ENCODE measurements at places on chromosomes 13 and 19.

- peak; percentile 78 for DNase-seq
Measured at GRCh38 chr19:34172661-34173192, 423 bp downstream of the LSM14A start.

GRCh38 chr13:94595001-94595949 lies 677 bp downstream of the TGDS start:
- no peak for DNase-seq

DNA sequence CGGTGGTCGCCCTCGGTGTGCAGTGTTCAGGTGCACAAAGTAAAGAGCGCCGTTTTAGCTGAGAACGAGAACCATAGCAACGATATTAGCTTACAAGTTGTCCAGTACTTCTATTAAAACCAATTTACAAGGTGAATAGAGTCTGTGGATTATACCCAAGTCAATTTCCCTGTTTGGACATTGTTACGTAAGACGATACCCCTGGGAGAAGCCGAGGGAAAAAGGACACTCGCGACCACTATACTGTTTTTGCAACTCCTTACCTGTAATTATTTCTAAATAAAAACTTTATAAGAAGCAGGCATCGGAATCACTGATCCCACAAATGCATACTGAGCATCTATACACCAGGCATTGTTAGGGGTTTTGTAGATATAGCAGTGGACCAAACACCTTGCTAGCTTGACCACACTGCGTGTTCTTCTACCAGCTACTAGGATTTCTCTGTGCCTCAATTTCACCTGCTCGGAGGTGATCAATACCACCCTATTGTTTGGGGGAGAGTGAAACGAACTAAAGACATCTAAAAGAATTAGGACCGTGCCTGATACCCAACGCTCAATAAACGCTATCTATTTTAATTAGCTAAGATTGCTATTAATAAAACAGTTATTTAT lies 488 bp upstream of the EEF2 start:
- DNase-seq, result no peak

DNA sequence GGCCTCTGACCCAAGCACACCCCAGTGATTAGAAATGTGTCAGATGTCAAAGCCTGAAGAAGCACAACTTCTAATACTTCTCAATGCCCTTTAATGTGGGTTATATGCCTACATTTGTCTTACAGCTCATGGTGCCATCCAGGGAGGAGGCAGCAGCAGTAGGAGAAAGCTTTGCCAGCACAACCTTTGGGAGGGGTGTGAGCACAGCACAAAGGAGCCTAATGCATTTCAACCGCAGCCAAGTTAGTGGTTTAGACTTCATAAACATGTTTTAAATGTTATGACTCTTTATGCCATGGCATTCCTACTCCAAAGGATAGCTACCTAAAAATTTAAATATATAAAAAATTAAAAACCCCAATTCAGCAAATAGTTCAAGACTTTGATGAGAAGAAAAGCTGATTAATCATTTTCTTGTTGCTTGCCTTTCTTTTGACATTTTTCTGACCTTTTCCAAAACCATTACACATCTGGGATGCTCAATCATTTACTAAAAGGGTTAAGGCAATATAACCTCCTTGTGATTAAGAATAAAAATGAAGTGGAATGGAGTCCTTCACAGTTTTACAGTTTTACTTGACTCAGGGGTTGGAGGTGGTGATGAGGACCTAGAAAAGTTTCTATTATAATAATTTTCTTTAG lies 142.7 kb downstream of the DLEU7 start:
- no peak for DNase-seq

- DNase-seq, result no peak
Measured at GRCh38 chr13:99702687-99703319, 201.5 kb downstream of the TM9SF2 start.
